ENCODE measurements at places on chromosomes 12 and 14.

GRCh38 chr12:95413576-95413975 is 60.4 kb upstream of the METAP2 start:
- DNase-seq, result no peak

DNA sequence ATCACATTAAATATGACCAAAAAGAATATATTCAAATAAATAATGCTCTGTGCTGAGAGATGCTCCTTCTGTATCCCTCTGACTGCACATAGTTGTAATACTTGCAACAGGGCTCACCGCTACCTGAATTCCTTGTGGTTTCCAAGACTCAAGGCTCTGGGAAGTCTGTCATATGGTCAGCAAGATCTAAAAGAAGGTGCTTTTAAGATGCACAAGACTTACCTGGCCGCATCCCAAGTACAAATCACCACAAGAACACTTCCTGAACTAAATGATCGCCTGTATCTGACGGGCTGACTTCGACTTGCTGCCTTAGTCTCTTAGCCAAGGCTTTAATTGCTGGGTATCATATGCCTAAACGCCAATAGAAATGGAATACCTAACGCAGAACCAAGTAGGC is 67.2 kb downstream of the HECTD4 start:
- no peak for DNase-seq

DNA sequence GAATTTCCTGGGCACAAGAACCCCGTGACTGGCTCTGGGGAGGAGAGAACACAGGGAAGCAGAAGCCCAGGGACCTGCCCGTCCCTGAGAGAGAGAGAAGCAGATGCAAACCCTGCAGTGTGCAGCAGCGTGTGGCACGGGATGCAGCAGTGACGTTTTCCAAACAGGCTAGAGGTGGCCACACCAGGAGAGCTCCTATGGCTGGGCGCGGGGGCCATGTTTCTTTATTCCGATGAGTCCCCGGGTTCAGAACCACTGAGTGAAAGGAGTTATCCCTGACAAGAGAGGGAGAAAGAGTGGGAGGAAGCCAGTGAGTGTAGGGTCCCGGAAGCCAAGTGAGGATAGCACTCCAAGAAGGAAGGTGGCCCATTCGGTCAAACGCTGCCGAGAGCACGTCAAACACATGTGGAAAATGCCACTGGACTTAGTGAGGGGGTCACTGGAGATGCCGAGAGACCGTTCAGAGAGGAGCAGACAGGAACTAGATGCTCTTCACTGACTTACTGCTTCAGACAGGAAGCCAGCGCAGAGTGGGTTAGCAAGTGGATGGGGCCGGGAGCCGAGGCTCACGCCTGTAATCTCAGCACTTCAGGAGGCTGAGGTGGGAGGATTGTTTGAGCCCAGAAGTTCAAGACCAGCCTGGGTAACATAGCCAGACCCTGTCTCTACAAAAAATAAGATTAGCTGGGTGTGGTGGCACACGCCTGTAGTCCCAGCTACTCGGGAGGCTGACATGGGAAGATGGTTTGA is 123.0 kb downstream of the BCL11B start:
- DNase-seq, result no peak

DNA sequence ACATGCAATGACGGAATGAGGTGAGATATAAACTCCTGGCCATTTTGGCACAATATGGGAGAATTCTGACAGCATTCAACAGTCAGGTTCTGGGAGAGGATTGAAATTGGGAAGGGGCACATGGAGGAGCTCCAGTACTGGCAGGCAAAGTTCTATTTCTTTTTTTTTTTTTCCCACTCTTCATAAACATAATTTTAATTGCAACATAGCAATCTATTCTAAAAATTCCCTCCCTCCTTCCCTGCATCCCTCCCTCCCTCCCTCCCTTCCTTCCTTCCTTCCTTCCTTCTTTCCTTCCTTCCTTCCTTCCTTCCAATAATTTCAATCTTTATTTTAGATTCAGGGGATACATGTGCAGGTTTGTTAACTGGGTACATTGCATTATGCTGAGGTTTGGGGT is 93.2 kb downstream of the PTCSC3 start:
- no peak for DNase-seq

GRCh38 chr12:108806921-108807320 is 50.5 kb downstream of the SSH1 start:
- peak; percentile 10 for DNase-seq

DNA sequence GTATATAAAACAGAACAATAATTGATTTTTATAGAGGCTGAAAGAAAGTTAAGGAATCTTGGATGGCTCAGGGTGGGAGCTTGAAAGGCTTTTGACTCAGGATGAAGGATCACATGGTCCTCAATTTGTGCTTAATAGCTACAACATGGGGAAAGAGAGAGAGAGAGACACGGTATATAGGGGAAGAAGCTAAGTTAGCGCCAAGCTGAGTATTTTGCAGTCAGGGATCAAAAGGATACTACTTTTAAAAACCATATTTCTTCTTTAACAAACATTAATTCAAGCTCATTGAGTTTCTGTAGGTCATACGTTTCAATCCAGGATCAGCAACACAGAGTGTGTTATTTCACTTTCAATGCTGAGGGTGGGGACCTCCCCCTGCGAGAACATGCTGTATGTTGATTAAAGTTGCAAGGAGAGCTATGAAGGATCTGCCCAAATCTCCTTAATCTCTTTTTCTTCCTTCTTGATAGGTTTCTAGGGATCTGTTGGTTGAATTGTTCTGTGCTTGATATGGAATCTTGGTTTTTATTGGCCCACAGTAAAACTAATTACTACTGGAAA is 133.1 kb upstream of the NUDT4 start:
- no peak for DNase-seq

GRCh38 chr12:153080-153746 is 60.7 kb downstream of the SLC6A12 start:
- DNase-seq, result no peak

- DNase-seq, result no peak
Measured at GRCh38 chr12:6265038-6265405, 45.5 kb upstream of the PLEKHG6 start.

- DNase-seq, result no peak
Measured at GRCh38 chr12:12759234-12759915, 26.1 kb upstream of the APOLD1 start.

DNA sequence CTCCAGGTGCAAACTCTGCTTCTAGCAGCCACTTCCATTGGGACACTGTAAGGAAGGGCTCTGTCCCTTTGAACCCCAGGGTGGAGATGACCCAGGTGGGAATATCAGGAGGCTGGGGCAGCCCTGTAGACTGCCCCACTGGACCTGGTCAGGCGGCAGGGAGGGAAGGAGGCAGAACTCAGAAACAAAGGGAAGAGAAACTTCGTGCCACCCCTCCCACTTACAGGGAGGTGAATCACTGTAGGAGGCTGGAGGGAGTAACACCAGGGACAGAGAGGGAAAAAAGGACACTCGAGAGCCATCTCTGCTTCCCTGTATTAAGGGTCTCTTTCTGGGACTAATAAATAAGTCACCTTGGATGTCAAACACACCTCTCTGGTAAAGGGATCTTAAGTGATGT is 37.4 kb downstream of the ISCA2 start:
- no peak for DNase-seq

- DNase-seq, result no peak
Measured at GRCh38 chr12:11856971-11857370, 207.5 kb downstream of the ETV6 start.

Measured in right hindlimb (tissue), 1 donor.